Hematopoietic multipotent progenitor cell treated with erythropoietin and hydrocortisone succinate and interleukin-3 and kit ligand, for 6 days (in vitro differentiated cells): ENCODE measurements at places on chromosomes 16 and 17.

GRCh38 chr17:74392848-74393247 is 25.5 kb downstream of the GPR142 start:
- no peak for DNase-seq

GRCh38 chr17:46979147-46979863 is at the start of gene RPRML:
Gene RPRML, minus strand, starts transcription at chr17:46979253. Its CDS starts 246 bp downstream, at chr17:46979007.
- DNase-seq: peak; percentile 64

GRCh38 chr17:60277258-60277657 is 114.7 kb downstream of the USP32 start:
- DNase-seq: no peak

GRCh38 chr17:27455914-27456680 is at the start of gene KSR1:
Gene KSR1, plus strand, starts transcription at chr17:27456448. Its CDS starts 196 bp downstream, at chr17:27456644.
- DNase-seq: peak; percentile 88

GRCh38 chr17:79255046-79255445 is 180.4 kb downstream of the ENGASE start:
- no peak for DNase-seq

GRCh38 chr16:11250091-11250785 is 5.8 kb downstream of the SOCS1 start:
- no peak for DNase-seq

GRCh38 chr17:49843774-49844350 is 4.0 kb downstream of the TAC4 start:
- DNase-seq: peak; percentile 64

GRCh38 chr17:8091033-8091687 is 3.6 kb upstream of the ALOX12B start:
- DNase-seq: no peak

GRCh38 chr16:57146735-57147134 is 39.1 kb downstream of the PSME3IP1 start:
- peak; percentile 34 for DNase-seq

DNA sequence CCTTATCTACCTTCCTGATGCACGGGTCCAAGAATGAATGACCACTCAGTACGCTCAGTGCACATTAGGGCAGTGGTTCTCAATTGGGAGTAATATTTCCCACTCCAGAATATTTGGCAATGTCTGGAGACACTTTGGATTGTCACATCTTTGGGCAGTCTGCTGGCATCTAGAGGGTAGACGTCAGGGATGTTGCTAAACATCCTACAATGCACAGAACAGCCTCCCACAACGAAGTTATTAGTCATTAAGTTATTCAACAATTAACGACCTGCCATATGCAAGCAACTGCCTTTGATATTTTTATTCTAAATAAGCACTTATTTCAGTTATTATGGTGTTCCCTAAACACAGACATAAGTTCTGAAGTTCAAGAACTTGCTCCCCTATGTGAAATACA is 669.3 kb downstream of the TOX3 start:
- no peak for DNase-seq

- DNase-seq: no peak
These were observed 165.6 kb downstream of the MAP2K6 start for GRCh38 chr17:69579961-69580677.

GRCh38 chr17:57608369-57609124 is 136.6 kb downstream of the CCDC182 start:
- no peak for DNase-seq

- DNase-seq: peak; percentile 22
These were observed 13.7 kb upstream of the NLRC3 start for GRCh38 chr16:3590736-3591435.

DNA sequence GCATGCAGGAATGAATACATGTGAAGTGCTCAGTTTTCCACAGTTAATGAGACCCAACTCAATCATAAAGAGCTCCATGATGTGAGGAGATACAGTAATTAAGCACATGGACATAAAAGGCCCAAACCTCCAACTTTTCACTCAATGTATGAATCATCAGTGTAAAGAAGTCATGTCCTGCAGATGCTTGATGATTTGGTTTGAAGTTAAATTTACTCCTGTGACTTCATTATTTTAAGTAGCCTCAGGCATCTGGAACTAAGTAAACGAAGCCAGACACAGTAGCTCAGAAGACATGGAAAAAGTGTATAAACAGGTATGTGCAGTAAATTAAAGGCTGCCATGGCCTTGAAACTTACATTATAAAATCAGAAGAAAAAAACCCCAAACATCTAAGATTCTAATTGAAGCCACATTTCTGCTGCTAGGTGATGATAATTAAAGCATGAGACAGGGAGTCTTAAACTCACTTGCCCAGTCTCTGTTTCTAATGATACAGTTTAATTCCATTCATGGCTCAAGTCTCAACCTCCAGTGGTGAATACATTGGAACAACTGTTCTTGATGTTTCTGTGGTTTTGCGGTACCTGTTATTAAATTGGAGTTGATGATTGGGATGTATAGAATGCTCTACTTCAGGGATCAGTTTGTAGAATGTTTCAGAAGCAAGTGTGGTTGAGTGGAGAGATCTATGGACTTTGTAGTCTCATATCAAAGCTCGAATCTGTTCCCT is 28.9 kb upstream of the CCL2 start:
- no peak for DNase-seq

DNA sequence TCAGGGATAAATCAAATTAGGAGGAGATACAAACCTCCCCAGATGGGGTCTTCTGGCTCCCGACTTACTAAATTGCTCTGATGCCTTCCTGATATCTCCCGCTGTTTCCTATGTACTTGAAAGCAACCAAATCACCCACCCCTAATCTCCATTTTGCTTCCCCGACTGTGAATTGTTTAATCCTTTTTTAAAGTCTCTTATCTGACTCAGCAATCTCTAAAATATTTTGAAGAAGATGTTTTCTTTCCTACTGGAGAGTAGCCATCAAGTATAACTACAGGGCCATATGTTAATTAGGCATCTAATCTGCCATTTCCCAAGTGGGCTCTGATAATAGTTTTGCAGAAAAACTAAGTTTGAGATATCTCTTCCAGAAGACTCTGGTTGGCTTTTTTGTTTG is 365.2 kb upstream of the MAF start:
- DNase-seq: no peak

GRCh38 chr17:59791603-59792457 is 84.4 kb downstream of the VMP1 start:
- DNase-seq: no peak
